ENCODE measurements at places on chromosomes 7 and 10.
A peak's percentile ranks its signal among the peaks of the same experiment; 100 is the strongest.

DNA sequence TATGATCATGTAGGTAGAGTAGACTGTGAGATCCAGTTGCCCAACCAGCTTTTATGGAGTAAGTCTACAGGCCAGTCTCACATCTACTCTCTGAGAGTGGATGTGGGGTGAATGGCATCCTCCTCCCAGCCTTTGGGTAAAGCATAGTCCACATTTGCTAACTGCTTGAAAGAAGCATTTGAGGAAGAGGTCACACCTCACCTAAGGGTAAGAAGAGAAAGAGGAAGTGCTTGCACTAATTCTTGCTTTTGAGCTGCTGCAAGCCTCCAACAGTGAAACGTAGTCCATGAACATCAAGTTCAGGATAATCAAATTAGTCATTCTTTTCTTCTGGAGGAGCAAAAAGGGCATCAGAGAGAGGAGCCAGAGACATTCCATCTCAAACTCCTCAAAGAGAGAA, 93.9 kb upstream of the AGR3 start:
- no peak for DNase-seq

GRCh38 chr10:47165711-47166404, 134.1 kb upstream of the GDF10 start:
- no peak for DNase-seq

- DNase-seq: no peak
Observed at GRCh38 chr7:106201164-106201563, 83.6 kb downstream of the NAMPT start.

- no peak for DNase-seq
Observed at GRCh38 chr7:26449175-26450165, 157.8 kb downstream of the SNX10 start.

GRCh38 chr10:32104622-32105509, 48.6 kb upstream of the KIF5B start:
- no peak for DNase-seq

DNA sequence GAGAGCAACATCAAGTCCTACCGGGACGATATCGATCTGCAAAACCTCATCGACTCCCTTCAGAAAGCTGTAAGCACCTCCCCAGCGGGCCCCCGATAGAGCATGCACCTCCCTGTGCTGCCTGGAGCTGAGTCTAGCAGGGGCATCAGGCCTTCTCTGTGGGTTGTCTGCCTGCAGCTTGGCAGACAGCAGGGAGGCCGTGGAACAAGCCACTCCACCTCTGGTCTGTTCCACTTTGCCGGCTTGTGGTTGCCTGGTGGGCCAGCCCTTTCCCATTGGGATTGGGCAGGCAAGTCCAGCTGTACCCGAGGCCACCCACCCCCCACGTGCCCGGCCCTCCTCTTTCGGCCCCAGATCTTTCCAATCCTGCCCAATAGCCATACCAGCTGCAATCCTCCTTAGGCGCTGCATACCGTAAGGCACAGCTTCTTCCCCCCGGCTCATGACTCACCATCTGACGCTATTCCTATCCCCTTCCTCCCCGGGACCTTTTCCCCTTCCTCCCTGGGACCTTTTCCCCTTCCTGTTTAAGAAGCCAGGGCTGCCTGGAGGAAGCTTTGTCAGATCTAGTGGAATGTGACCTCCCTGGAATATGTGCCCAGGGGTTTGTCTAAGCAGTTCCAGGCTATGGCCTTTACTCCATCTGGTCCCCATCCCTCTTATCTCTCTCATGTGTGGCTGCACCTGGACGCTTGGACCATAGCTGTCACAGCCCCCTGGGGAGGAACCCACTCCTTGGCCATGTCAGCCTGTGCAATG, 28.1 kb upstream of the SH2D4B start:
- DNase-seq: no peak

DNA sequence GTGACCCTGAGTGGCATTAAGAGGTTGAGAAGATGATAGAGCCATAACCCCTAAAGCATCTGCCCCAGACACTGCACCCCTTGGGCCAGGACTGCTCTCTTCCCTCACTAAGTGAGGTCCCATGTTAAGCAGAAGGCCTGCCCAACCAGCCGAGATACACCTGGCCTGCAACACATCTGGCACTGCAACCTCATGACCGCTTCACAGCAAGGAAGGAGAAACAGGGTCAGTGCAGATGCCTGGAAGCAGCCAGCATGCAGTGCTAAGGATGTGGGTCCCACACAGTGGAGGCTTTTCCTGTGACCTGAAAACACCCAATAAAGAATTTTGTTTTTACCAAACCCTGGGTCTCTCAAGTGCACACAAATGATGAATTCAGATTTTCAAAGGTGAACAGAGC, 7.4 kb downstream of the NOD1 start:
- DNase-seq: no peak

- DNase-seq: no peak
Observed at GRCh38 chr7:44580945-44581878, 819 bp downstream of the TMED4 start.

GRCh38 chr7:105849122-105849855, 27.1 kb downstream of the ATXN7L1 start:
- peak; percentile 48 for DNase-seq

DNA sequence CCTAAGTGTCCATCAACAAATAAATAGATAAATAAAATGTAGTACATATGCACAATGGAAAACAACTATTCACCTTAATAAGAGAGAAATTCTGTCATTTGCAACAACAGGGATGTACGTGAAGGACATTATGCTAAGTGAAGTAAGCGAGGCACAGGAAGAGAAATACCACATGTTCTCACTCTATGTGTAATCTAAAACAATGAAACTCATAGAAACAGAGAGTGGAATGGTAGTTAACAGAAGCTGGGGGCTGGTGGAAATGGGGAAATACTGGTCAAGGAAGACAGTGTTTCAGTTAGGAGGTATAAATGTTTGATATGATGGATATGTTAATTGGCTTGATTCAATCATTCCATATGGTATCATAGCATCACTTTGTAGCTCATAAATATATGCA, 43.1 kb downstream of the ARL4A start:
- no peak for DNase-seq

DNA sequence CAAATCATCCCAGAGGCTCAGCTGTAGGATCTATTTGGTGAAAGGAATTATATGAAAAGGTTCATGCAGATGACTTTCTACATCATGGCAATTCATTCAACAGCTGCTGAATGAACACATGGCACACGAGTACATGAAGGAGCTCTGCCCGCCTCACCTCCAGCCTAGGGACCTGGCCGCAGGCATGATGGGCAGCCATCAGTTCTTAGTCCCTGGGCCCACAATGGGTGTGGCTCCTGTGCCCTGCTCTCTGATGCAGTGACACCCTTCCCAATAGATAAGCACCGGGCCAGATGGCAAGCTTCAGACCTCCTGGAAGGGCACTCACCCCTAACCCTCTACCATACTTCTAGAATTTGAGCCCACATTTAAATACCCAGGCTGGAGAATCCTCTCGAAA, 3.5 kb downstream of the CHST15 start:
- DNase-seq: no peak

DNA sequence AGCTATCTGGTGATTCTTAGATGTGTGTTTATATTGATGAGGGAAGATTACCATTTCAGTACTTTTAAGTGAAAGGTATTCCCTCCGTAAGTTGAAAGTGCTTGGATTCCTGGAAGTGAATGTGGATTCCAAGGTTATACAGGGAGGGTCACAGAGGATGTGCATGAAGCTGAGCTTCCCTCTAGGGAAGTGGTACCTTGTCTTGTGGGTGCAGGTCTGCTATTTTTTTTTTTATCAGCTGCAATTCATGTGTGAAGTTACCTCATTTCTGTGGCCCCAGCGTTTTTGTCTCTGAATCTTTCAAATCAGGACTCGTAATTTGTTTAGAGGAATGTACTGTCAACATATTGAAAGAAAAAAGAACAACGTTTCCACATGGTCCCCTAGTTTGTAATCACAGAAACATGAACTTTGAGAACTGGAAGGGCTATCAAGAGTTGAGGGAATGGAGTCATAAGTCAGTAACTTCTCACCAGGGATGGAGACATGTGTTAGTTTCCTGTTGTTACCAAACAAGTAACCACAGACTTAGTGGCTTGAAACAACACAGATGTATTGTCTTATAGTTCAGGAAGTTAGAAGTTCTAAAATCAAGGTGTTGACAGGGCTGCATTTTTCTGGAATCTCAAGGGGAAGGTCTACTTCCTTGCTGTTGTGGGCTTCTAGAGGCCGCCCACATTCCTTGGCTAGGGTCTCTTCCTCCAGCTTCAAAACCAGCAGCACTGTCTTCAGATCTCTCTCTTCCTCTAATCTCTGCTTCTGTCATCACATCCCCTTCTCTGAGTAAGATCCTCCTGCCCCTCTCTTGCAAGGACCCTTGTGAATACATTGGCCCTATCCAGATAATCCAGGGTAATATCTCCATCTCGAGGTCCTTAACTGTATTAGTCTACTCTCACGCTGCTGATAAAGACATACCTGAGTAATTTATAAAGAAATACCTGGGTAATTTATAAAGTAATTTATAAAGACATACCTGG, 64.4 kb downstream of the RAB18 start:
- no peak for DNase-seq

DNA sequence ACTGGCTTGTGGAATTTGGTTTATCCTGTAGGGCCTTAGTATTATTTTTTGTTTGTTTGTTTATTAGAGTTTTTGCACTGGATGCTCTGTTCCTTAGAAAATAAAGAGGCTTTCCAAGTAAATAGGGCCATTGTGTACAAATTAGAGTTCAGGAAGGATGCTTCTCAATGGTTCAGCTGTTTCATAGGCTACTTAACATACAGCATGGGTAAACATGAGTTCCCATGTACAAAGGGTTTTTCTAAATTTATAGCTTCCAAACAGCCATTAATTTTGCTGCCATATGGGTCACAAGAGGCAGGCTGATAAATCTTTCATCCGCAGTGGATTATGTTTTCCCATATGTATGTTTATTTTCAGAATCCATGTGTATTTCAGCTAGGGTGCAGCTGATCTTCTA, 121.6 kb upstream of the WDR11 start:
- no peak for DNase-seq

DNA sequence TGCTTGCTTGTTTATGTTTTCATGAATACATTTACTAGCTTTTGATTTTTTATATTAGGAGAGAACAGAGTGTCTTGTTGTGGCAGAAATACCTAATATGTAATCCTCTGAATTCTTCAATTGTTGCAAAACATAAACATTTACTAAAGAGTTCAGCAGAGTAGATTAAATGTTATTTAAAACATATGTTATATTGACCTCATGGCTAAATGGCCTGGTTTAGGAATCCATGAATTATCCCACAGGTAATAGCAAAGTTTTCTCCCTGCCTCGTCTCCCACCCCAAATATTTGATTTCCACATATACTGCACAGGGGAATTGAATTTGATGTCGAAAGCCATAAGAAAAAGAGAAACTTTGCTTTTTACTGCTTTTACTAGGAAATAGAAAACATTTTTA, 111.8 kb downstream of the ADK start:
- no peak for DNase-seq

DNA sequence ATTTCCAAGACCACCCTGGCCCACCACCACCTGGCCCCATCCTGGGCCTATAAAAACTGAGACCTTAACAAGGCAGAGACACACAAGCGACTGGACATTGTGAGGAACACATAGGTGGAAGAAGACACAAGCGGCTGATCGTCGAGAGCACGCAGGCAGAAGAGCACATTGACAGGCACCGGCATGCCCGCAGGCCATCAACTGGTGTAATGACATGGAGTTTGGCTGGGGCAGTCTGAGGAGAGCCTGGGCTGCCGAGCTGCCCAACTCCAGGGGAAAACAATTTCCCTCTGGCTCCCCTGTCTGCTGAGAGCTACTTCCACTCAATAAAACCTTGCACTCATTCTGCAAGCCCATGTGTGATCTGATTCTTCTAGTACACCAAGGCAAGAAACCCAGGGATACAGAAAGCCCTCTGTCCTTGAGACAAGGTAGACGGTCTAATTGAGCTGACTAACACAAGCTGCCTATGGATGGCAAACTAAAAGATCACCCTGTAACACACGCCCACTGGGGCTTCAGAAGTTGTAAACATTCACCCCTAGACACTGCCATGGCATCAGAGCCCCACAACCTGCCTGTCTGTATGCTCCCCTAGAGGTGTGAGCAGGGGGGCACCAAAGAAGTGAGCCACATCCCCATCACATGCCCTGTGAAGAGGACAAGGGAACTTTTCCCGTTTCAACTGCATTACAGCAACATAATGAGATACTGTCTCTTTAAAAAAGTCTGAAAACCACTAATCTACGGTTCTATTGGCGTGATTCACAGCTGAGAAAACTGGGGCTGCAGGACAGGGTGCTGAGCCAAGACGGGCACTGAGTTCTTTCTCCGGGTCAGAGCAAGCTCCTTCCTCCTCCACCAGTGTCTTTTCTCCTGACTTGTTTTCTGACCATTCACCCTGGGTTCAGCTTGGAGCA, 18.5 kb upstream of the TNS3 start:
- DNase-seq: no peak

DNA sequence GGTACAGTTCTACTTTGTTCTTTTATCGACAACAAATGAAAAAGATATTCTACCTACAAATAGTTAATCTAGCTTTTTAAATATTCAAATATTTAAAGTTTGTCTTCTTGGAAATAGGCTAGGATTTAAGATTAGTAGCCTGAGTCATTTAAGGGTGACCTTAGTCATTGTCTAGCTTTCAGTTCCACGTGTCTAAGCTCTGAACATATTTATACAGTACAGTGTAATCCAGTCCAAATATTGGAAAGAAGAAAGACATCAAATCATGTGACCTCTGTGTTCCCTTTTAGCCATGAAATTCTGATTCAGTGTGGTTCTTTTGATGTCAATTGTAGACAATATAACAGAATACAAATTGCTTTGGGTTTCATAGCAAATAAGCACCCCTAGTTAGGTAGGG, 121.1 kb downstream of the MALRD1 start:
- DNase-seq: no peak

DNA sequence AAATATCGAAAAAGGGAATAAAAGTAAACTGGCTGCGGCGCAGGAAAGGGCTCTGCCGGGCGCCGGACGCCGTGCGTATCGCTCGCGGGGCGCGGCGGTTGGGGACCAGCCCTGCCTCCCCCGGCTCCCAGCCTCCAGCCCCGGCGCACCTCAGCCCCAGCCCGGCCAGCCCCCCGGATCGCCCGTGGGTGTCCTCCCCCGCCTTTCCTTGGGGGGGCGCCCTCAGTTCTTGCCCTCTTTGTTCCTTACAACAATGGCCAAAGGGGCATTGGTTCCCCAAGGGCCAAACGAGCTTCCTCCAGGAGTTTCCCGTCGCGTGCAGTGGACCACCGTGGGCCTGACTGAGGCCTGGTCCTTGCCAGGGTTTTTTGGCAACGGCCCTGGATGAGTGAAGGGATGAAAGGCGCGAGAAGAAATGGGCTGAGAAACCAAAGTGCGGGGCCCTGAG, 1.2 kb downstream of the MACROH2A2 start:
- DNase-seq: no peak

GRCh38 chr7:155458111-155458877, at the start of gene EN2:
Gene EN2 (plus strand): TSS chr7:155458129. CDS start chr7:155458378, 249 bp downstream.
- DNase-seq: no peak

- no peak for DNase-seq
Observed at GRCh38 chr7:130491841-130492522, at the start of gene MEST. Gene MEST (plus strand): TSS chr7:130492085. CDS start chr7:130492314, 229 bp downstream.

GRCh38 chr7:18927134-18927533, 190.3 kb downstream of the TWIST1 start:
- no peak for DNase-seq

Measured in stimulated activated CD8-positive, alpha-beta memory T cell treated with anti-CD3 and anti-CD28 coated beads, Interleukin-7, amount 100 ng/mL, for 1 hour (primary cell).